ENCODE measurements at places on chromosomes 3 and 15. TPM values are rescaled to one million over a fixed set of nuclear protein-coding genes. Genes with fewer than 3 reads are reported as not detected.
A peak's percentile ranks its signal among the peaks of the same experiment; 100 is the strongest.

DNA sequence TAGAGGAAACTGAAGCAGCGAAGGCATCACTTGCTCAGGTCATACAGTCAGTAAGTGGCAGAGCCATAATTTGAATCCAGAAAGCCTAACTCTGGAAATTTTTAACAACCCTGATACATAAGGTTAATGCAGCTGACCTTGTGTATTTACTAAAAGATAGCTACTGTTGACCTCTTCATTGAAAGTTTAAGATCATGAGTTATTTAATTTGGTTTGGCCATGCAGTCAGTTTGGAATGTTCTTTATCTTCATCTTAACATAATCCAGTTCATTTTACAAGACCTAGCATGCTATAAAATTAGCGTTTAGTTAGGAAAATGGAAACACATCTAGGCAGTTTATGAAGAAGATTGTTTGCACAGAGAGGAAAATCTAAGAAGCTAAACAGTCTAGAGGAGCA, 240.9 kb downstream of the RBMS3 start:
- DNase-seq, result no peak
- H3K27ac ChIP-seq, result no peak overlapping the region
- H3K36me3 ChIP-seq, result no peaks in the 10 kb centered on the region
- peaks cover 41% of the 10 kb centered on the region for H3K4me1 ChIP-seq

- H3K4me1 ChIP-seq, result peaks cover 8% of the 10 kb centered on the region
- no peak overlapping the region for H3K27ac ChIP-seq
- no peaks in the 10 kb centered on the region for H3K27me3 ChIP-seq
- no peaks in the 10 kb centered on the region for H3K36me3 ChIP-seq
These were observed 27.7 kb downstream of the TMCC1 start for GRCh38 chr3:129865806-129866205.

- no peak for DNase-seq
- H3K36me3 ChIP-seq, result no peaks in the 10 kb centered on the region
- no peaks in the 10 kb centered on the region for H3K27me3 ChIP-seq
- H3K27ac ChIP-seq, result no peak overlapping the region
- H3K4me3 ChIP-seq, result no peak overlapping the region
- no peaks in the 10 kb centered on the region for H3K4me1 ChIP-seq
These were observed 834.1 kb downstream of the NSUN3 start for GRCh38 chr3:94896994-94897393.

- H3K27ac ChIP-seq, result no peak overlapping the region
- no peak for DNase-seq
- no peaks in the 10 kb centered on the region for H3K36me3 ChIP-seq
- no peak overlapping the region for H3K4me3 ChIP-seq
- H3K27me3 ChIP-seq, result no peaks in the 10 kb centered on the region
These were observed 955.6 kb downstream of the ROBO1 start for GRCh38 chr3:78812166-78812565.

DNA sequence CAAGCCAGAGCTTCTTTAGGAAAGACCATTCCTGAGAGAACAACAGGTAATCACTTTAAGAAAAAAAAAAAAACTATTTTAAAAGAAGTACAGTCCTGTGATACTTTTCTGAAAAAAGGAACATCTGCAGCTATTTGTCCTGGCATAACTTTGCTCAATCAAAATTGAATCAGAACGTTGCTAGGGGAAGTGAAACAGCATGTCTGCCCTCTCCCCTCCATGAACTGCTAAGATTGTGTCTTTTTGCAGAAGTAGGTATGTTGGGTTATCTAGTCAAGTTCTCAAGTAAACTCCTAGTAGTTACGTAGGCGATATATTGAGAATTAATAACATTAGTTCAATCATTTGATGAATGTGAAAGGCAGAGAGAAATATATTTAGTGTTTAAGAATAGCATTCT, 1013.3 kb downstream of the TUSC7 start:
- no peaks in the 10 kb centered on the region for H3K36me3 ChIP-seq
- no peaks in the 10 kb centered on the region for H3K4me1 ChIP-seq
- no peaks in the 10 kb centered on the region for H3K27me3 ChIP-seq
- no peak overlapping the region for H3K27ac ChIP-seq
- no peak for DNase-seq

DNA sequence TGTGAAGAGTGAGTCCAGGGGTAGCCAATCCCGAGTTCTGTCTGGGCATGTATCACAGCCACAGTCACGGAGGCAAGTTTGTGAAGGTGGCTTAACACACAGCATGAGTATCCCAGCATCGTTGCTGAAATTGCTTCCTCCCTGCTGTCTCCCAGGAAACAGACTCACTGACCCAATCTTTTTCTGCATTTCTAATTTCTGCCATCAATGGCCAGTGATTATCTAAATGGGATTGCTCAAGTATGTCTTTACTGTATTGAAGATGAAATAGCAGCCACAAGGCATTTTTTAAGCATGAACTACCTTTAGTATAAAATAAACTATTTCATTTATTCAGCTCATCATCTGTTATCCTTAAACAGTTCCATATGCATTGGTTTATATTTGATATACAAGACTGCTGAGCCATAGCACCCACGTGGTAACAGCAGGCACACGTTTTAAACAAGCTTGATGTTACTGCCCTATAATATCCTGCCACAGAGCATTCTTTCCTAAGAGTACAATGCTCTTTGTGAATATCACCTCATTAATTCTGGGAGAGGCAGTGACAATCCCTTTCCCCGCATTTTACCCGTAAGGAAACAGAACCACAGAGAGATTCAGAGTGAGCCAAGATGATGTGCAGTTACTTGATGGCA, 276.6 kb upstream of the THBS1 start:
- DNase-seq, result no peak
- H3K4me1 ChIP-seq, result peaks cover 3% of the 10 kb centered on the region
- H3K27me3 ChIP-seq, result no peaks in the 10 kb centered on the region
- no peak overlapping the region for H3K27ac ChIP-seq
- no peaks in the 10 kb centered on the region for H3K36me3 ChIP-seq
- no peak overlapping the region for H3K4me3 ChIP-seq

DNA sequence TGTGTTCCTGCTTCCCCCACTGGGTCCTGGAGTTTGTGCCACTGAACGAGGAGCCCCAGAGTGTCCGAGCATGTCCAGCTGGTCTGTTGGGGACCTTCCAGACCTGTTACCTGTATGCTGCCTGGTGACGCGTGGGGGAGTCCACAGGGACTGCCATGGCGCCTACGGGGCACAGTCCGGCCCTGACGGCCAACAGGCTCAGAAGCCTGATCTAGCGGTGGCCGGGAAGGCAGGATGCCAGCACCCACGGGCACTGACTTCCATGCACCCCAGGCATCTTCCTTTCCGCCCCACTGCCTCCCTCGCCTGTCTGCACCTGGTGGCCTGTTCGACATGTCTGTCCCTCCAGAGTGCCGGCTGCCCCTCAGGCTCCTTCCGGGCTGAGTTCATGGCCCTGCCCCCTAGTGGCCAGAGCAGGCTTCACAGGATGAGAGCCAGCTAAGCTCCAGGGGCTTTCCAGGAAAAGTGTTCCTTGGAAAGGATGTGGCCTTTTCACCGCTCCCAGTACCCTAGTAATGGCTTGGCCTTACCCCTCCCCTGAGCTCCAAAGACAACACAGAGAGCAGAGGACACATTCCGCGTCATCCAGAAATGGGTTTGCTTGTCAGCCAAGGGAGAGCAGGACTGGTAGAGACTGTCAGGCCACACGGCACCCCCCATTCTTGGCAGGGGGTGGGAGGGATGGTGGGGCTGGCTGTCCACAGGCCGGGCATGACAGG, 35.7 kb downstream of the NGRN start:
- H3K4me3 ChIP-seq, result no peak overlapping the region
- DNase-seq, result peak; percentile 74
- peak overlapping the region; percentile 20 for H3K27ac ChIP-seq
- no peaks in the 10 kb centered on the region for H3K27me3 ChIP-seq
- H3K4me1 ChIP-seq, result no peaks in the 10 kb centered on the region

DNA sequence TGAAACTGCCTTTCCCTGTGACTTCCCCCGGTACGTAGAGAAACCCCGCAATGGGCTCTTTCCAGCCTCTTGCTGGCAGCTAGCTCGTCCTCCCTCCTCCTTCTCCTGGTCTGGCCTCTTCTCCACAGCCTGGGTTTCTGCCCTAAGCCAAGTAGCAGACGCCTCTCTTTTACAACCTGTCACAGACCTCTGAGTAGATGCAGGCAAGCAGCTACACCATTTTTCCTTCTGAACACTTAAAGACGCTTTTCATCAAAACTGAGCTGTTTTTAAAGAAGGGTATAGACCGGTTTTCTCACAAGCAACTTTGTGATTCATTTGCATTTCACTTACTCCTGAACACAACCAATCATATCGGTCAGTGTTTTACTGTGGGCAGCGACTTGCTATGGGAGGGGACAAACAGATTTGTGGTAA, 32.0 kb downstream of the ADAMTSL3 start:
- H3K4me3 ChIP-seq, result no peak overlapping the region
- H3K4me1 ChIP-seq, result no peaks in the 10 kb centered on the region
- no peak overlapping the region for H3K27ac ChIP-seq
- no peak for DNase-seq
- no peaks in the 10 kb centered on the region for H3K36me3 ChIP-seq

DNA sequence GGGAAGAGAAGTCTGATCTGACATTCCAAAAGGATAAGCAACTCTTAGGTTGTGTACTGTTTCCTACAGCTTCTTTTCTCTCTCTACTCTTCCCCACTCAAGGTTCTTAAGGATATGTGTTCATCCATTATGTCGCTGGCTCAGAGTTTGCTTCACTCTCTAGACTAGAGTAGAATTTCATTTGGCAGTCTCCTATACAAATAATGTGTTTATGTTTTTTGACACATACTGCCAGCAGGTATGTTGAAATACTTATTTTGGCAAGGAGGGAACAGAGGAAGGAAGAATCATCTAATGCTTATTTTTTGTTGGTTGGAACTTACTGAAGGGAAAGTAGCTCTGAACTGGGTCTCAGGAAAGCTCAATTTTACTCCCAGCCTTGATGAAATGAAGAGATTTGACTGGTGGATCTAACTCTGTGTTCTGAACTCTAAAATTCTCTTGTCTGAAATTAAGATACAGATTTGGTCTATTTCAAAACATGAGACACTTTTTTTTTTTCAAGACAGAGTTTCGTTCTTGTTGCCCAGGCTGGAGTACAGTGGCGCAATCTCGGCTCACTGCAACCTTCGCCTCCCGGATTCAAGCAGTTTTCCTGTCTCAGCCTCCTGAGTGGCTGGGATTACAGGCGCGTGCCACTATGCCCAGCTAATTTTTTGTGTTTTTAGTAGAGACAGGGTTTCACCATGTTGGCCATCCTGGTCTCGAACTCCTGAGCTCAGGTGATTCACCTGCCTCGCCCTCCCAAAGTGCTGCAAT, 7.6 kb upstream of the EMC3 start:
- no peak overlapping the region for H3K4me3 ChIP-seq
- no peak for DNase-seq
- H3K27ac ChIP-seq, result no peak overlapping the region
- no peaks in the 10 kb centered on the region for H3K4me1 ChIP-seq

DNA sequence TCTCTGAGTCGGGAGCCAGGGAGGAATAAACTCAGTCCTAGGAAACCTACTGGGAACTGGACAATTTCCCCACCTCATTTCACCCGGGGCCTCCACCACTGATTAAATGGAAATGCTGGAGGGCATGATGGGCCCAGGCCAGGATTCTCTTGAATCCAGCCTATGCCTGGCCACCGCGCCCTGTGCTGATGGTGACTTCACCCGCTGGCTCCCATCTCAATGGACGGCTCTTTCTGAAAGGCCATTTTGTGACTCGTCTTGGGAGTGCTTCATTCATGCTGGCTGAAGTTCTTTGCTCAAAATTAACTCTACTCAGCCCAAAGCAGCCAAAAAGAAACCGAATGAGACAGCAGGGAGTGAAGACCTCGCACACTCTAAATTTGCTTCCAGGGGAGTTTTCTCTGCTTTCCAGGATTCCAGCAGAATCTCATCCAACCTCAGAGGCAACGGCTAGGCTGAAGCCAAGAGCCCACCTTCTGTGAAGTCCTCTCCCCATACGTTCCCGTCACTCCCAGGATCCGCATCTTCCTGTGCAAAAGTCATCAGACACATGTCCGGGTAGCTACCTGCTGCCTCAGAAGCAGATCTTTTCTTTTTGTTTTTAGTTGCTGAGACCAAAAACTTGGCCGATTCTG, 266.0 kb upstream of the ICE2 start:
- no peaks in the 10 kb centered on the region for H3K27me3 ChIP-seq
- H3K27ac ChIP-seq, result peak overlapping the region; percentile 42
- no peaks in the 10 kb centered on the region for H3K36me3 ChIP-seq

GRCh38 chr3:195705081-195705991, 15.4 kb upstream of the MUC20 start:
- no peaks in the 10 kb centered on the region for H3K27me3 ChIP-seq
- no peak overlapping the region for H3K4me3 ChIP-seq
- DNase-seq, result no peak
- H3K4me1 ChIP-seq, result no peaks in the 10 kb centered on the region

GRCh38 chr3:159245871-159246270, 444.0 kb downstream of the MFSD1 start:
- H3K36me3 ChIP-seq, result no peaks in the 10 kb centered on the region
- H3K27me3 ChIP-seq, result no peaks in the 10 kb centered on the region
- no peak for DNase-seq
- H3K27ac ChIP-seq, result no peak overlapping the region

DNA sequence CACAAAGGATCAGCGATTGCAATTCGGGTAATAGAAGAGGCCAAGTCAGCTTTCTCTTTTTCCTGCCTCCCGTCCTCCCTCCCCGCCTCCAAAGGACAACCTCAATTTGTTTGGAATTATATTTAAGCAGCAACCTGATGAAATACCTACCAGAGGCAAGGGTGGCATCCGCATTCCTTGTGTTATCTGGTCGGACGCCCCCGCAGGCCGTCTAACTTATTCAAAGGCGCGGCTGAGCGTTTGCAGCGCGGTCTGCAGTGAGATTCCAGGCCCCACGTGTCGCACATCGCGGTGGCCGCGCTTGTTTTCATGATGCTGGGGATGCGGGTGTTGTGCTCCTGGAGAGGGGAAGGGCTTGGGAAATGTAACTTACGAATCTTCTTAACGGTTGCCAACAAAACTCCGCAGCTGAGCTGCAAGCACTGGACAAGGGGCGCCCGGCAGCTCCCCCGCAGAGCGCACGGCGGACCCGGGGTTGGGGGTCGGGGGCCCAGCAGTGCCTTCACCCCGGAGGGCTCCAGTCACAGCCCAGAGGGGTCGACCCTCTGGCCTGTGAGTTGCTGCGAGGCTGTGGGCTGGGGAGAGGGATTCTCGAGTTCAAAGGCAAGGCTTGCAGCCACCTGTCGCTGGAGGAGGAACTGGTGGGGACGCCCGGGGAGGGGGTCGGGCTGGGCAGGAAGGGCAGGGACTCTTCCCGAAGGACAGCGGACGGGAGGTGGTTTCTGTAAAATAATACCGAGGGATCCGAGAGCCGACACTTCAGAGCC, 20.5 kb upstream of the RGMA start:
- H3K36me3 ChIP-seq, result no peaks in the 10 kb centered on the region
- H3K27ac ChIP-seq, result no peak overlapping the region
- H3K27me3 ChIP-seq, result no peaks in the 10 kb centered on the region
- no peak overlapping the region for H3K4me3 ChIP-seq
- DNase-seq, result no peak

Gene LEKR1
- total RNA-seq, result 6.3 TPM

Gene WDR93
- total RNA-seq, result 2.3 TPM

Gene XCR1
- not detected for total RNA-seq

Gene FBXL22
- 3.2 TPM for total RNA-seq

Gene CPA3
- 4.6 TPM for total RNA-seq

Gene GHSR
- not detected for total RNA-seq

Gene ECE2
- not detected for total RNA-seq

Gene SHC4
- 0.45 TPM for total RNA-seq

Gene ISLR
- 151 TPM for total RNA-seq

Data from thyroid gland (tissue), 4 donors.